ENCODE measurements at places on chromosomes 5 and 9. TPM values are rescaled to one million over a fixed set of nuclear protein-coding genes. Genes with fewer than 3 reads are reported as not detected.

The KCNN2 gene
- total RNA-seq = not detected

The SLC46A2 gene
- total RNA-seq = not detected

The MFAP3 gene
- 28.8 TPM for total RNA-seq

The PDCD1LG2 gene
- total RNA-seq = 0.82 TPM

The FAM151B gene
- 2.6 TPM for total RNA-seq

The PRSS3 gene
- not detected for total RNA-seq

The SLC6A19 gene
- not detected for total RNA-seq
